Peyer's patch (tissue), 4 donors: ENCODE measurements at places on chromosomes 5 and 9.

GRCh38 chr5:170121321-170121720 is 15.6 kb downstream of the FOXI1 start:
- no peak for DNase-seq

- no peak for DNase-seq
Observed at GRCh38 chr5:54908774-54909525, 76.4 kb downstream of the ESM1 start.

- no peak for DNase-seq
Observed at GRCh38 chr5:10699987-10700386, 61.0 kb downstream of the DAP start.

- DNase-seq = no peak
Observed at GRCh38 chr9:86962692-86963091, 15.4 kb upstream of the GAS1 start.

GRCh38 chr5:131382407-131383395 is 118.8 kb downstream of the CDC42SE2 start:
- DNase-seq = no peak

GRCh38 chr5:2176581-2176980 is 293.9 kb upstream of the IRX4 start:
- no peak for DNase-seq

DNA sequence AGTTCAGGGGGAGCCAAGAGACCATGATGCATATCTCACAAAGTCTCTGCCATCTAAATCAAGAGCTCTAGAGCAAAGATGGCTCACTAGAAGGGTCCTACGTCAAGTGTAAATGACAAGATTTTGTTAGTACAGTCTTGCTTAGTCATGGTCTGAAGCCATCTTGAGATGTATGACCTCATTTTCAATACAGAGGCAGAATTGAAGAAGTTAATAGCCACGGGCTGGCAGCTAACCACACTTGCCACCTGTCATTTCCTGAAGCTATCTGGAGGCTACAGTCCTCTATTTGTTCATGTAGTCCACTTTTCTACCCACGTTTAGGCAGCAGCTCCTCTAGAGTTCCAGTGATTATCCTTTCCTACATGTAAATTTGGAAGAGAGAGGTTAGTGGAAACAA is 231.7 kb upstream of the CDH12 start:
- DNase-seq = no peak

- no peak for DNase-seq
Observed at GRCh38 chr5:136594416-136594815, 229.1 kb upstream of the TRPC7 start.

GRCh38 chr5:27458287-27458686 is 419.9 kb upstream of the CDH9 start:
- no peak for DNase-seq

- no peak for DNase-seq
Observed at GRCh38 chr5:138824516-138824915, 50.6 kb downstream of the LRRTM2 start.

DNA sequence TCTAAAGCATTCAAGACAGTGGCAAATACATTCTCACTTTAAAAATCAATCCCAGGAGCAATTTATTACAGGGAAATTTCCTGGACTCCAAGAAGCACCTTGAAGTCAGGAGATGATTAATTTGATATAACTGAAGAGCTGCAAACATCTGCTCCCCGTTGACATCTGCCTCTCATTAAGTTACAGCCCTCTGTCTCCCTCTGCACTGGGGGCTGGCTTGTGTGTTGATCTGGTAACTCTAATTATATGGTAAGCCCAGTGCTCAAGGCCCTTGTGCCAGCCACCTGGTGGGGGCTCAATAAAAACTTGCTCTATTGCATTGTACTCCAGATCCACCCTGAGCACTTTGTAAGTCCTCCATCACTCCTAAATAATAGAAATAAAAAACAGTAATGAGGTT is 131.1 kb upstream of the ZNF462 start:
- DNase-seq = no peak

- DNase-seq = no peak
Observed at GRCh38 chr9:103837940-103838339, 256.2 kb upstream of the SMC2 start.

DNA sequence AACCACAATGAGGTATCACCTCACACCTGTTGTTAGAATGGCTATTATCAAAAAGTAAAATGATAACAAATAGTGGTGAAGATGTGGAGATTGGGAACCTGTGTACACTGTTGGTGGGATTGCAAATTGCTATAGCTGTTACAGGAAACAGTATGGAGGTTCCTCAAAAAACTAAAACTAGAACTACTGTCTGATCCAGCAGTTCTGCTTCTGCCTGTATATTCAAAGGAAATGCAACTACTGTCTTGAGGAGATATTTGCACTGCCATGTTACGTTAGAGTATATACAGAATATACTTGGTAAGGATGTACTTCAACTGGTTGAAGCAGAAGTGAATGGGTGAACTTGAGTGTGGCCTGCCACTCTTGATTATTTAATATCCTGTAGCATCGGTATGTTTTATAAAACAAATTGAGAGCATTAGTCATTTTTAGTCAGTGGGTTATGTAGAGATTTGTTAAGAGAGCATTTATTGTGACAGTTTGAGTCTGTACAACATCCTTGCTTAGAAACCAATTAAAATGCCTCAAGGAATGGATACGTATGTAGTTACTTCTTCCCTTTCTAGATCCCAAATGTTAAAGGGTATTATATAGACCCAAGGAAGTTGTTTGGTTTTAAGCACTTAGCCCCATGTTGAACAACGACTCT is 37.5 kb downstream of the ZCCHC7 start:
- no peak for DNase-seq

DNA sequence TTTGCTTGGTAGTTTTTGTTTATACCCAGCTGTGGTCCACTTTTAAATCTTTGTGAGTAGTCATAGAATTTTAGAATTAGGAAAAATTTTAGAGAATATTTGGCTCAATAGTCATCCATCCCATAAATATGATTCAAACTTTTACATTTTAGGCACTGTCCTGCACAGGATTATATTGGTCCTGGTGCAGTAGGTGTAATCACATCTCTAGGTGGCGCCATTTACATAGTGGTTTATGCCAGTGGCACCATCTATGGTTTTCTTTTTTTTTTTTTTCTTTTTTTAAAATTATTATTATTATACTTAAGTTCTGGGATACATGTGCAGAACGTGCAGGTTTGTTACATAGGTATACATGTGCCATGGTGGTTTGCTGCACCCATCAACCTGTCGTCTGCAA is 260.7 kb upstream of the KCNN2 start:
- DNase-seq = no peak
